ENCODE measurements at places on chromosomes 3 and 15.
A peak's percentile ranks its signal among the peaks of the same experiment; 100 is the strongest.

DNA sequence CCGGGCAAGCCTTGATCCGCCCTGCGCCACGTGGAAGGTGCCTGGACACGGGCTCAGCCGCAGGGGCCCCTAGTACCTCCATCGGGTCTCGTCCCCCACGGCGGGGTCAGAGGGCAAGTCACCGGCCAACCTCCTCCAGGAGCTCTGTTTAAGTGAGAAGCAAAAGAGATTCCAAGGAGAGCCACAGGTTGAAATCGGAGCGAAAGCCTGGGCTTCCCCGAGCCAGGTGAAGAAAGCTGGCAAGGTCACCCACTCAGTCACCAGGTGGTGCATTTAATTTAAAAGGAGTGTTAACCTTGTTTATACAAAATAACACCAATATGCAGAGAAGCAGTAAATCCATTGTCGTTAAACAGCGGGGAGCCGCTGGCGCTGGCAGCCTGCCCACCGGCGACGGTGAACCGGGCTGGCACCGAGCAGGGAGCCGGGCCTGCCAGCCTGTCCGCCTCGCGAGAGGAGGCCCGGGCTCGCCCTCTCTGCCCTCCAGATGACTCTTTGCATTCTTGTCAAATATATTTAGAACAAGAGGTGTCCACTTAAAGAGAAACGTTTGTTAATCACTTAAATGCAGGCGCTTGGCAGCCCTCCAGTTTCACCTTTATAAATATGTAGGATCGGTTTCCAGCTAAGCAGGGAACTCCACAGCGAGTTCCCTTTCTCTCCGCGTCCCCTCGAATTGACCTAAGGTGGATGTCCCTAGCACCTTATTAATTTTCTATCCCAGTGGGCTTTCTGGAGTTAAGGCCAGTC, 277.3 kb upstream of the NR2F2 start:
- DNase-seq: no peak

GRCh38 chr15:63909819-63910437, 76.2 kb upstream of the HERC1 start:
- DNase-seq: no peak

- DNase-seq: no peak
These were observed 403.6 kb upstream of the CDIN1 start for GRCh38 chr15:36175741-36176291.

- DNase-seq: no peak
These were observed 78.4 kb downstream of the PLSCR2 start for GRCh38 chr3:146390957-146391356.

- no peak for DNase-seq
These were observed 22.2 kb downstream of the TMEM212 start for GRCh38 chr3:171865191-171865865.

DNA sequence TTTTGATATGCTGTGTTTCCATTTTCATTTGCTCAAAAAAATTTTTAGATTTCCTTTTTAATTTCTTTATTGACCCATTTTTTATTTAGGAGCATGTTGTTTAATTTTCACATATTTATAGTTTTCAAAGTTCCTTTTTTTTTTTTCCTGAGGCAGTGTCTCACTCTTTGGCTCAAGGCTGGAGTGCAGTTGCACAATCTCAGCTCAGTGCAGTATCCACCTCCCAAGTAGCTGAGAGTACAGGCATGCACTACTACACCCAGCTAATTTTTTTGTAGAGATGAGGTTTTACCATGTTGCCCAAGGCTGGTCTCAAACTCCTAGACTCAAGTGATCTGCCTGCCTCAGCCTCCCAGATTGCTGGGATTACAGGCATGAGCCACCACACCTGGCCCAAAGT, 36.2 kb downstream of the PFN2 start:
- peak; percentile 33 for DNase-seq
